ENCODE measurements at places on chromosomes 7 and 10. TPM values are rescaled to one million over a fixed set of nuclear protein-coding genes. Genes with fewer than 3 reads are reported as not detected.

The EDRF1 gene
- total RNA-seq: 61.4 TPM

The PRF1 gene
- 14.7 TPM for total RNA-seq

The CLIP2 gene
- 5.2 TPM for total RNA-seq

The GPRIN2 gene
- total RNA-seq: not detected

The EMX2 gene
- total RNA-seq: not detected

The HMX2 gene
- not detected for total RNA-seq

The GRB10 gene
- 0.62 TPM for total RNA-seq

The PON2 gene
- total RNA-seq: 12.5 TPM

- DNase-seq: no peak
Observed at GRCh38 chr10:31071232-31072005, 39.8 kb upstream of the ZNF438 start.

DNA sequence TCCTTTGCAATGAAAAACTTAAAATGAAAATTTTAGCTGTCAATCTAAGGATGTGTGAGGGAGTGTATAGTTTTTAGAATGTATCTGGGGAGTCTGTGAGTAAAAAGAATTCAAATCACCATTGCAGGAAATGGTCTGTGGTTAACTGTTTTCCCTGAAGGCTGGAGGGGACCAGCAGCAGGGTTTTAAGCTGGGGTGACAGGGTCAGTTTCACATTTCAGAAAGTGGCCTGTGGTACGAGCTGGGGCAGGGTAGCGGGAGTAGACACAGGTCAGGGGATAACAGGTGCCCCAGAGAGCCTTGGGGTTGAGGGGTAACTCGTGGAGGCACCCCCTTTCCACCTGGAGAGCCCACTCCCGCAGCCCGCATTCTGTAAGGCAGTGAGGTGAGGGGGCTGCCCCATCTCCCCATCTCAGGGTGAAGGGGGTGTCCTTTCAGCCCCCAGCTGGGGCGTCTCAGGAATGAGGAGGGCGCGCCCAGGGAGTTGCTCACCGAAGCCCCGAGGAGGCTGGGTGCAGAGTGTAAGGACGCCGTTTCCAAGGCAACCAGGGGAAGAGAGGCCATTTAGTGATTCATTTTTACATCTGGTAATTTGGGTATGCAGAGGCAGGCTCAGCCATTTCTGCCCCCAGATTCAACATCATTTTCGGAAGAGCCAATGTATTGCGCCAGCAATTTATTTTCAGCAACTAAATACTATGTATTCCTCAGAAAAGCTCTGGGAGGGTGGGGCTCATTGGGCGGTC is 168.9 kb downstream of the SLIT1 start:
- DNase-seq: no peak

- DNase-seq: no peak
Observed at GRCh38 chr7:15885678-15886077, 199.2 kb upstream of the MEOX2 start.

GRCh38 chr10:58952747-58953466 is 223.5 kb upstream of the PHYHIPL start:
- no peak for DNase-seq

- no peak for DNase-seq
Observed at GRCh38 chr10:36114913-36115312, 472.8 kb upstream of the FZD8 start.

DNA sequence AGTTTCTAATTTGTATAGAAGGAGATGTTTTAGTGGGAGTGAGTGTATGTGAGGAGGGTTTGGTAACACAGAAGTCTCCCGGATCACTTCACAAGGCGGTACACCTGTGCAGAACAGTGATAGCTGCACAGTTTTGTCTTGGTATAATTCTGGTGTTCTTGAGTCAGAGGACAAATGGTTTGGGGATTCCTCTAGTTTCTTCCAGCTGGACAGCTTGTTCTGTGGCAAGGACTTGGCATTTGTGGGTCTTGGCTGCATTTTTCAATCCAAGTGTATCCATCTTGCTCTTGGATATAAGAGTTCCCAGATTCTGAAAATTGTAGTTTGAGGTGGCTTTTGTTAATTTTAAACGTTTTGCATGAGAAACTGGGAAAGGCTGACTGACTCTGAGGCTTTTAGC is 135.7 kb downstream of the AHR start:
- no peak for DNase-seq

DNA sequence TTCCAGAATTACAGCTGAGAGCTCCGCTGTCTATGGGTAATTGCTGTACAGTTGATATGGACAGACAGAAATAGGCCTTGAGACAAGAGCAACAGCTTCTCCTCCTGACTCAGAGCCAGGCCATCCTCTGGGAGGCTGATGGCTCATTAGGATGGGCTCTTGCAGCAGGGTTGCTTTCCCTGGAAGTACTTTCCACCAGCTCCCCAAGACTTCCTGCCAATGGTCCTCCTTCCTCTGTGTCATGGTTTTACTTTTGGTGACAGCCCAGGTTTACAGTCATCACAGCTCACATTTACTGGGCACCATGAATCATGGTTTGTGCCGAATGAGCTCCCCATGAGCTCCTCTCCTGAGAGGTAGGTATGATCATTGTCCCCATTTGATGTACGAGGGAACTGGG is 131.8 kb downstream of the HECW1 start:
- no peak for DNase-seq

DNA sequence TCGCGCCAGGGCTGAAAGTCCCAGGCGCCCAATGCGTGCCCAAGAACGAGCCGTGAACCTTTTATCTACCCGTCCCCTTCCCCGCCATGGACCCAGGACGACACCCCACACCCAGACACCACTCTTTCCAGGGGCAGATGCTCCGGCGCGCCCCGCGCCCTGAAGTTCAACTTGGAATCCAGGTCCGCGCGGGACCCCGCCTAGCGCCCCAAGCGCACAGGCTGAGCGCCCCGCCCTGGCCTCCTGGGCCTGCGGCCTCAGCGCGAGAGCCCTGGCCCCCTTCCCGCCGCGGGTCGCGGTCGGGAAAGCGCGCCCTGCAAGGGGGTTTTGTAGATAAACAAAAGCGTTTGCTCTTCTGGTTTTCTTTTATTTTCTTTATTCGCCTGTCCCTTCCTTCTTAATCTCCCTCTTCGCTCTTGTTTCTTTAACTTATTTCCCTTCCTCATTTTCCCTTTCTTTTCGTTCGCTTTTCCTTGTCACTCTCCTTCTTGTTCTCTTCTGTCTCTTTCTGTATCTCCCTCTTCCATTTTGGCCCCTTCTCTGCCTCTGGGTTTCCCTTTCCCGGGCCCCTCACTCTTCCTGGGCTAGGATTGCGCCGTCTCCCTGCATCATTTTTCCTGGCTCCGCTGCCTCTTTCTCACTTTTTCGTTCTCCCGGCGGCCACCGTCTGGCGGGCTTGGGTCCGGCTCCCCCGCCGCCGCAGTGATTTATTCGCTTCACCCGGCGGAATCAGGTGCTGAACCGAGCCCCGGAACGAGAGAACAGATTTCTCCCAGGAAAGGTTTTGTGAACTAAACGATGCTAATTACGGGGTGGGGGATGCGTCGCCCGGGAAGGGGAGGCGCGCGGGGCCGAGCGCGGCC is 15.3 kb upstream of the PAX2 start:
- DNase-seq: no peak

- DNase-seq: no peak
Observed at GRCh38 chr10:126738001-126738400, 67.5 kb upstream of the C10orf90 start.

DNA sequence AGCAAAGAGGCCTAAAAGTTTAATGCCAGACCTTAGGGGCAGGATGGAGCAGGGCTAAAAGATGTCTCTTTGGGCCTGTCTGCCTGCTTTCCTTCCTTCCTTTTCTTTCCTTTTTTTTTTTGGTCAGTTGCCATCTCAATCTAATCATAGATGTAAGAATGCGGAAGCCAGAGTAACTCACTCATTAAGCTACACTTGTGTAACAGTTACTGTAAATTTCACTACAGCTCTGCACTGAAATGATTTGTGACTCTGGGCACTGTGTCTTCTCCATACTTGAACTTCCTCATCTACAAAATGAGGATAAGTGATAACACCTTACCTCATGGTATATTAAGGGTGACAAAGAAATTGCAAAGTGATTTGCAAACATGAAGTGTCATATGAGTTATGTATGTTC is 75.5 kb upstream of the AGK start:
- no peak for DNase-seq

DNA sequence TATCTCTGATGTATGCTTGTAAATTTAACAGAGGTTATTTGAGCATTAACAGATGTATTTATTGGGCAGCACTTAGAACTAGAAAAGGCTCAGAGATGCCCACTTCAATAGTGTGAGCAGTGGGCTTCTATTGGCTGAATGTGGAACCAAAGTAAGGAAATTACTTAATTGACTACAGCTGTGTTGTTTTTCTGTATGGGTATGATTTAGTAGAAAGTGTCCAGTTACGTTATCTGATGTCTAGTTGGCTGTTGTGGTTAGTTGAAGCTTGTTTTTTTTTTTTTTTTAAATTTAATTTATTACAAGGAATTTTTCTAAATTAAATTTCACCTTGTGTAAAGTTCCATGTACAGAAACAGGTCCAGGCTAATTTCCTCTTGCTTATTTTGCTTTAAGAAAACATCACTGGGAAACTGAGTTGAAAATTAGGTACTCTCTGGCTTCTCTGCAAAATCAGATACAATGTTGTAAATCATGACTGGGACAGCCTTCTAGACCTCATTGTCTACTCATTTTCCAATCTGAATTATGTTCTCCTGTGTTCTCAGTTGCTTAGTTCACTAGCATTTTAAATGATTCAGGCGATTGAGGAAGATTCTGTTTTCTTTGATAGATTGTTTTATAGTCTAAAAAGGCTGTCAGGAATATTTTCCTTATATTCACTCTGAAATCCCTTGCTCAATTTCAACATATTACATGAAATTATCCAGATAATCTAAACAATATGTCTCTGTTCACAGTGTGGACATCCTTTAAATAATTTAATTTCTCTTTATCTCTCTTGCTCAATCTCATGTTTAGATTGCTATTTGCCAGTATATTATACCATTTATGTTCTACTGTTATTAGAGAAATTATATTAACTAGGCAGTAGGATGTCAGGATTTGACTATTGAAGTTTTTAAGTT is 53.0 kb downstream of the PHF14 start:
- DNase-seq: no peak

- no peak for DNase-seq
Observed at GRCh38 chr7:97022491-97023306, 1.9 kb downstream of the DLX5 start.

DNA sequence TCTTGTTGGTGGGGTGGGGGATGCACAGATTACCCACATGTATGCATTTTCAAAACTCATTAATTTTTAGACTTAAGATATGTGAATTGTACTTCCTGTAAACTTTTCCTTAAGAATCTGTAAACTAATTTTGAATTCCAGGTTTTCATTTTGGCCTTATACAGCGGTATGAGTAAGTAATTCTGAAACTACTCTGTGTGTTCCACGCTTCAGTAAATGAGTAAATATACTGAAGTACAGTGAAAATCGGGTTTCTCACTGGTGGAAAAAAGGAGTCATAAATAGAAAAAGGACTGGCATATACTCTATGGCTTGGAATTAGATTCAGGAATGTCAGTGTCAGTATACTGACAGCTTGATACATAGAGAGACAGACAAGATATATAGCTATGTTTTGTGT is 72.8 kb downstream of the CTTNBP2 start:
- DNase-seq: no peak

GRCh38 chr7:149773446-149774236 is at the start of gene ZNF467:
Gene ZNF467 (minus strand): TSS chr7:149773588. CDS start chr7:149771032, 2,556 bp downstream.
- DNase-seq: peak; percentile 78

DNA sequence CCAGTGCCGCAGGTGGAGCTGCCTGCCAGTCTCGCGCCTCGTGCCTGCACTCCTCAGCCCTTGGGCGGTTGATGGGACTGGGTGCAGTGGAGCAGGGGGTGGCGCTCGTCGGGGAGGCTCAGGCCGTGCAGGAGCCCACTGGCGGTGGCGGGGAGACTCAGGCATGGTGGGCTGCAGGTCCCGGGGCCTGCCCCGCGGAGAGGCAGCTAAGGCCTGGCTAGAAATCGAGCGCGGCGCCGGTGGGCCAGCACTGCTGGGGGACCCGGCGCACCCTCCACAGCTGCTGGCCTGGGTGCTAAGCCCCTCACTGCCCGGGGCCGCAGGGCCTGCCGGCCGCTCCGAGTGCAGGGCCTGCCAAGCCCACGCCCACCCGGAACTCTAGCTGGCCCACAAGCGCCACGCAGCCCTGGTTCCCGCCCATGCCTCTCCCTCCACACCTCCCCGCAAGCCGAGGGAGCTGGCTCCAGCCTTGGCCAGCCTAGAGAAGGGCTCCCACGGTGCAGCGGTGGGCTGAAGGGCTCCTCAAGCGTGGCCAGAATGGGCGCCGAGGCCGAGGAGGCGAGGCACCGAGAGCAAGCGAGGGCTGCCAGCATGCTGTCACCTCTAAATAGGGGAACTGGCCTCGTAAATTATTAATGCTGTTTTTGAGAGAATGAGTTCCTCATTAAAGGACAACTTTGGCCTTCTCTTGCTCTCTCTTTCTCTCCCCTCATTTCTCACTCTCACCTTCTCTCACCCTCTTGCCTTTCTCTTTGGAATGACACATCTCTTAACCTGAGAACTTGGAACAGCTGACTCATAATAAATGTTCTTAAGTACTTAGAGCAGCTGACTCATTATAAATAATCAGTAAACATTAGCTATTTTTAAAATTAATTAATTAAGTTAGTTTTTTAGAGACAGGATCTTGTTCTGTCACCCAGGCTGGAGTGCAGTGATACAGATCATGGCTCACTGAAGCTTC is 4.9 kb downstream of the ACADSB start:
- no peak for DNase-seq

Data from naive thymus-derived CD8-positive, alpha-beta T cell (primary cell).